ENCODE measurements at places on chromosomes 11 and 22.
A peak's percentile ranks its signal among the peaks of the same experiment; 100 is the strongest.

DNA sequence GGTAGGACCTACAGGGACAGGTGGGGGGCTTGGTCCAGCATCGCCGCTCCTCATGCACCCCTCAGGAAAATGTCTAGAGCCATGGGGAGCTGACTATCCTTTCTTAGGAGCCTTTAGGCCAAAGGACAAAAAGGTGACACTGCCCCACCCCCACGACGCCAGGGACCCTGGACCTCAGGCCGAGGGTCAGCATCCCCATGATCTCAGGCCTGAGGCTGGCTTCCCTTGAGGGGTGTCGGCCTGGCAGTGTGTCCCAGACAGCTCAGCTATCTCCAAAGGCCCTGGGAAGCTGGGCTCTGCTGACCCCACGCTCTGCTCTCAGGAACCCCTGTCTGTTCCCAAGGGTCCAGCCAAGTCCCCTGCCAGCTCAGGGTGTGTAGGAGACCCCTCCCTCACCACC, 16.3 kb downstream of the MRGPRG start:
- no peak for DNase-seq

DNA sequence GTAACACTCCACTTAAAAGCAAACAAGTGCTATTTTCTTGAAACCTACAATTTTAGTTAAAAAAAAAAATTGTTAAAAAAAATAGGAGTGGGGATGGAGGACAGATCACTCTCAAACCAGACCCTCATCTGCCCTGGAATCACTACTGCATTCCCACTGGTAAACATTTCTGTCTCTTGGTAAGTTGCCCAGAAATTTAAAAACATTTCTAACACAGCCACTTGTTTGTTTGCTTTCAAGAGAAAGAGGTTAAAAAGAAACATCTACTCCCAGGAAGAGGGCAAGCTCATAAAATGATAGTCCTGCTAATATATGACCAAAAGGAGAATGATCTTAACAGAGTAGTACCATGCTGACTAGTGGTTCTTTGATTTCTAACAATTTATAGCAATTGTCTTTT, 83.3 kb downstream of the SGSM3 start:
- no peak for DNase-seq

DNA sequence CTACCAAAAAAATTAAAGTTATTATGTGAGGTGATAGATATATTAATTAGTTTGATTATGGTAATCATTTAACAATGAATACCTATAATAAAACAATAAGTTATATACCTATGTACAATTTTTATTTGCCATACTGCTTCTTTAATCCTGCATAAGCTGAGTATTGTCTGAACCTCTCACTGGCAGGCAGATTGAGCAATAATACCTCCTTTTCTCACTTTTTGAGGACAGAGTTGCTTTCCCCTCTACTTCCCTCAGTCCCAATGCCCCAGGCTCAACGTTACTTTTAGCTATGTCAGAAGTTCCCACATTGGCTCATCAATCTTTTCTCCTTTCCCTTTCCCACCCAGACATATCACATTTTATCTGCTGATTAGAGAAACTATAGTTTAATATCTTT, 1.8 kb upstream of the OR51B6 start:
- DNase-seq, result no peak

GRCh38 chr22:24319451-24319850, 48.8 kb downstream of the SPECC1L start:
- no peak for DNase-seq

GRCh38 chr11:128482512-128483191, 104.7 kb downstream of the ETS1 start:
- no peak for DNase-seq

- DNase-seq, result no peak
Measured at GRCh38 chr11:15568440-15568839, 453.7 kb downstream of the INSC start.

DNA sequence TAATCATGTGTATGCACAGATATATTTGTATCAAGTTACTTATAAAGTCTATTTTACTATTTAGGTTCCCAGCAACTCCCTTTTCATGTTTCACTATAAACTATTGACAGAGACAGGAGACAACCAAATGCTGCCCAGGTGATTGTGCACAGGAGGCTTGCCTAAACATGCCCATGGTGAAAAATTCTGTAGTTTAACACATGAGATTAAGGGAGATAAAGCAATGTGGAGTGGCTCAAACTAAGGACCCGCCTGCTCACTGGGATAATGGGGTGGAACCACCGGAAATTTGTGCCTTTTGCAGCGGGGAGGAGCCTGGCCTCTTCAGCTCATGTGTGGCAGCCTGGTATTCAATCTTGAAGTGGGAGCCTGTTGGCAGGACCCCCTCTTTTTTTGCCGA, 459.5 kb upstream of the CNTN5 start:
- DNase-seq, result no peak

GRCh38 chr11:128422576-128423370, 164.6 kb downstream of the ETS1 start:
- no peak for DNase-seq

GRCh38 chr11:70567680-70568034, 169.3 kb downstream of the CTTN start:
- DNase-seq, result no peak

GRCh38 chr11:63639199-63639832, 25.1 kb upstream of the PLAAT3 start:
- no peak for DNase-seq

DNA sequence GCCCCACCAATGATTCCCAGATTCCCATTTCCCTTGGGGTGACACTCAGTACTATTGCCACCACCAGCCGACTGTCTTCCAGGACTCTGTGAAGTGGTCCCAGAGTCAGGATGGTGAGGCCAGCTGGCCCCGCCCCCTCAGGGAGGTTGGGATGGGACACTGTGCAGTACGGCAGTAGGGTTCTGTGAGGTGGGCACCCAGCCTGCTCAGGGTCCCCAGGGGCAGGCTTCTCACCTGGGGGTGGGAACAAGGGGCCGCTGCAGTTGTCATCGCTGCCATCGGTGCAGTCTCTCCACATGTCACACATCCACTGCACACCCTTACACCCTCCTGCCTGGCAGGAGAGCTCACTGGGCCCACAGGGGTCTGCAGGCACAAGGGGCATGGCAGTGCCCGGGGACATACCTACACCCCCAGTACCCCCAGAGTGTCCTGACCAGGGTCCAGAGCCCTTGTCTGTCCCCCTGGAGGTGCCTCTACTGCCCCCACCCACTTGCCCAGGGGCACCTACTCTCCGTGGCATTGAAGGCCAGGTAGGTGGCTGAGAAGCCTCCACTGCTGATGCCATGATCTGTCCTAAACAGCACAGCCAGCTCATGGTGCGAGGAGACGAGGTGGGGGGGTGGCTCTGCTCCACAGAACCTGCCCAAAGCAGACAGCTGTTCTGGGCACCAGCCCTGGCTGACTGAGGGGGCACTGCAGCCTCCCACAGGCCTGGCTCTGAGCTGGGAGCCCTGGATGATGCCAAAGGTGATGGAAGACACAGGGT, 1.9 kb upstream of the C1QTNF5 start:
- no peak for DNase-seq

DNA sequence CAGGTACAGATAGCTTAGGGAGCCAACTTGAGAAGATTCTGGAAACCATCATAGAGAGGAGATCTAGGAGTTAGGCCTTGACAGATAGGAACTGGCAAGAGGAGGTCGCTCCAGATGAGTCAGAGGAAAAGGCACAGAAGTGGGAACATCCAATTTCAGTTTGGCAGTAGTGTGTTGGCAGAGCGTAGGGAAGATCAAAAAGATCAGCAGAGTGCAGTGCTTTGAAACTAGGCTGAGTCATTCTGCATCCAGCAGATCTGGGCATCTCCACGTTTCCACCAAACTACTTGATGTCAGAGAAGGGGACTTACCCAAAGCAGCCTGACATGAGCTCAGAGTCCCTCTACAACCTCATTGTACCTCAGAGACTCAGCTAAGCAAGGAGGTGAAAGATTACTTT, 58.5 kb downstream of the GAB4 start:
- DNase-seq, result peak; percentile 4

GRCh38 chr22:23233752-23234408, 53.6 kb downstream of the BCR start:
- peak; percentile 36 for DNase-seq

DNA sequence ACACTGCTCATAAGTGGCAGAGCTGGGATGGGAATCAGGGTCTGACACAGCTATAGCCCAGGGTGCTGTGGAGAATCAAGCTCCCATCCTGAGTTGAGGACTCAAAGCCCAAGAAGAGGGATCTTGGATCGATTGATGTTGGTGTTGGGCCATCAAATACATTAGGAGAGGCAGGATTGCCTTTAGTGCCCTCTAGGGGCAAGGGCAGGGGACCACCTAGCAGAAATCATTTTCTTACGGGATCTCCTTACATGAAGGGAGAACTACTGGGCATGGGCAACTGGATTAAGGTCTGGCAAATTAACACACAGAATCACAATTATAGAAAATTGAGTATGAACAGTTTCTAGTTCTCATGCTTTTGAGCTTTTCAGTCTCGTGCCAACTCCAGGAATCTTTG, 24.9 kb upstream of the EMSY start:
- peak; percentile 45 for DNase-seq

GRCh38 chr11:66749091-66749490, 20.1 kb upstream of the SPTBN2 start:
- DNase-seq, result no peak

GRCh38 chr11:100673063-100673462, 14.0 kb upstream of the ARHGAP42 start:
- no peak for DNase-seq

GRCh38 chr11:9855579-9856287, 191.9 kb downstream of the SWAP70 start:
- DNase-seq, result no peak

GRCh38 chr11:123249354-123249753, 54.3 kb upstream of the CLMP start:
- DNase-seq, result no peak

GRCh38 chr22:45096256-45096907, 67.3 kb upstream of the NUP50 start:
- peak; percentile 80 for DNase-seq

GRCh38 chr11:69213964-69214363, 58.2 kb downstream of the SMIM38 start:
- DNase-seq, result no peak

DNA sequence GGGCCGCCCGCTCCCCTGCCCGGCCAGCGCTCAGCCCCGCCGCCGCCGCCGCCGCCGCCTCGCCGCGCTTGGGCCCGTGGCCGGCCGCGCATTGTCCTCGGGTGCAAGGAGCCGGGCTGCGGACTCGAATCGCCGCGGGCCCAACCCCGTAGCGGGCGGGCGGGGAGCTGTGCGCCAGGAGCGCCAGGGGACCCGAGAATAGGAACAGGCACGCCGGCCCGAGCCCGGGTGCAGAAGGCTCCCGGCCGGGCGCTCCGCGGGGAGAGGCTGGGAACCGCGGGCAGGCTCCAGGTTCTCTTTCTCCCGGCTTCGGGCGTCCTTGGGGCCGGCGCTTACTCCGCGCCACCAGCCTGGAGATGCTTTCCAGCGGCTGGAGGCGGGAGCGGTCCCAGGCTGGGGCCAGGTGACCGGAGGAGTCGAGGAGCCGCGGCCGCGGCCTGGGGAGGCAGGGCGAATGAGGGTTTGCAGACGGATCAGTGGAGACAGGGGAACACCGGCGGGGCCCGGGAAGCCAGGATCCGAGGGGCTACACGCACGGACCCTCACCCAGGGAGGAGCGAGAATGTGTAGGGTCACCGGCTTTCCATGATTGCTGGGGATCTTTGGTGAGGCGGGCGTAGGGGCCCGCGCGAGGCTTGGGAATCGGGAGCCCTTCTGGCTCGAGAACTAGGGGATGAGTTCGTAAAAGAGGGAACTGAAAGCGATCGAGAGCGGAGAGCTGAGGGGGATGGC, 726 bp downstream of the PKNOX2 start:
- DNase-seq, result peak; percentile 46

DNA sequence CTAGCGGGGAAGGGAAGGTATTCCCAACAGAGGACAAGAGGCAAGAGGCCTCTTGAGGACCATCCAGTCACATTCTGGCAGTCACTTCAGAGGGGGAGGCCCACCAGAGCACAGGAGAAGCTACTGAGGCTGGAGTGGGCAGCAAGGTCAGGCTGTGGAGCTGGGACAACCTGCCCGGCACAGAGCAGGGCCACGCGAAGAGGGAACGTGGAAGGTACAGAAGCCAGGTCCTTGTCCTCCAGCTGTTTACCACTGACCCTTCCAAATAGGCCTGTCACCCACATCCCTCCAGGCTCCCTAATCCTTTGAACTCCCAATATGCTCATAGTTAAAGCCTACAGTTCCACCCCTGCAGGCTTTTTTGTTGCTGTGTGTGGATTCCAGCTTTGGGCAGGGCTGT, 76.9 kb downstream of the IGLL1 start:
- DNase-seq, result no peak

DNA sequence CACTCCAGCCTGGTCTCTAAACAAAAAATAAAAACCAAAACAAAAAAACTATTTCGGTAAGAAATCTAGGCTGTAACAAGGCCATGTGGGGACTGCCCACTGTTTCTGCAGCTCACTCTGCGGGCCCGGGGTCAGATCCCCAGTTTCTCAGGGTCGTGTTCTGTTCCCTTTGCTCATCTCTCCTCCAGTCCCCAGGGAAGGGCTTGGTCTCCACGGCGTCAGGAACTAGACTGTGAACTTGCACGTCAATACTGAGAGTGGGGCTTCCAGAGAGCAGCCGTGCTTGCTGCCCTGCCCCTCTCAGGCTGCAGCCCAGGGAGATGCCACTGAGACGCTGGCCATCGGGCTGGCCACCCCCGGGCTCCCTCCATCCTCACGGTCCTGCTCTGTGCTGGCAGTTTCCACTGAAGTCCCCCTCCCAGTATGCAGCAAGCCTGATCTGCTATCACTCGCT, 33.7 kb upstream of the MOB2 start:
- no peak for DNase-seq

DNA sequence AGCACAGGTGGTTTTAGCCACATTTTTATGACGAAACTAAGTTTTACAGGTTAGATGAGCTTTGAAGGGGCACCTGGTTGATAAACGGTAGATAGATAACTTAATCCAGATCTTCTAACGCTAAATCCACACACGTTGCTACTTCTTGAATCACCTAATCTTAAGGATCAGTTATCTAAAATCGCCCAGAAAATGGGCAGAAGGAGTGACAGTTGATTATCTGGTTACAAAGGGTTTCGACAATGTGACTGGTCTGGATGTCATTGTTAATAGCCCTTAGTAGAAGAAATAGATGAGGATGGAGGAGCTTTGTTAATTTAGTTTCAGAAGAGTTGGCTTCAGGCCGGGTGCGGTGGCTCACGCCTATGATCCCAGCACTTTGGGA, 43.7 kb downstream of the SCGB1A1 start:
- DNase-seq, result no peak
